Adrenal gland (tissue), 19 donors: ENCODE measurements at places on chromosomes 16 and 17. TPM values are rescaled to one million over a fixed set of nuclear protein-coding genes. Genes with fewer than 3 reads are reported as not detected.
A peak's percentile ranks its signal among the peaks of the same experiment; 100 is the strongest.

GRCh38 chr17:9900044-9900594, 5.0 kb downstream of the RCVRN start:
- DNase-seq, result no peak

DNA sequence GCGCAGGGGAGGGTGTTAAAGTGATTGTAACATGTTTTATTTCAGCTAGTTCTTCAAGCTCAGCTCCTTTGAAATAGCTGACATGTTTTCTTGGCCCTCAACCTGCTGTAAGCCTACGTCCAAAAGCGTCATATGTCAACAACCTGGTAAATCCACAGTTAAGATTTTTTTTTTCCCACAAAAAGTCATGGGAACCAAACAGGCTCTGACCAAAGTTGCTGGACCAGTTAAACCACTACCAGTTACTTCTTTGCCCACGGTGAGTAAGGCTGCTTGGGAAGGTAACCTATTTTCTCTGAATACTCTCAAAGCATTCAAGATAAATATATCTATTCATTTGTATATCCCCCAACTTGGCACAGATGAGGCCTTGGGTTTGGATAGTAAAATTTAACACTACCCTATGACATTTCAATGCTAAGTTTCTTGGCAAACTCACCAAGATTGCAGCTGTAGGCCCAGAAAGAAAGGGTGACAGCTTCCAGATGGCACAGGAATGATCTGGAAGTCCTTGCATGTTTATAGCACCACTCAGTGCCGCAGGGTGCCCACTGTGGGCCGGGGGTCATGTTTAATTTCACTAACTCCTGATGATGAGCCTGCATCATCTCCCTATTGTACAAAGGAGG, 166.2 kb downstream of the XYLT1 start:
- DNase-seq, result peak; percentile 45

DNA sequence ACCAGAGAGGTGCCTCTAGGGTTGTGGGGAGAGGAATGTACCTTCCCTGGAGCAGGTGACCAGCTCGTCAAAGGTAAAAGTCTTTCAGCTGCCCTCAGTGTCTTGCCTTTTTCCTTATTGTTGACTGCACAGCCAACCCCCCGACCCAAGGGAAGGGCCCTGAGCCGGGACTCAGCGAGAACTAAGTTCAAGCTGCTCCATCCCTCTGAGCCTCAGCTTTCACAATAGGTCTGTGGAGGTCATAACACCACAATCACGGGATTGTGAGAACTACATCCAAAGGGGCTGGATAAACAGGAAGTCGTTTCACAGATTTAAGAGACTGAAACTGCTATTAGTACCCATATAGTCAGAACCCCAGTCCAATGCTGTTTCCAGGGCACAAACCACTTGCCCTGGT, 2.6 kb upstream of the KRT36 start:
- peak; percentile 45 for DNase-seq

- DNase-seq, result no peak
Observed at GRCh38 chr17:83008526-83008925, 70.9 kb upstream of the METRNL start.

DNA sequence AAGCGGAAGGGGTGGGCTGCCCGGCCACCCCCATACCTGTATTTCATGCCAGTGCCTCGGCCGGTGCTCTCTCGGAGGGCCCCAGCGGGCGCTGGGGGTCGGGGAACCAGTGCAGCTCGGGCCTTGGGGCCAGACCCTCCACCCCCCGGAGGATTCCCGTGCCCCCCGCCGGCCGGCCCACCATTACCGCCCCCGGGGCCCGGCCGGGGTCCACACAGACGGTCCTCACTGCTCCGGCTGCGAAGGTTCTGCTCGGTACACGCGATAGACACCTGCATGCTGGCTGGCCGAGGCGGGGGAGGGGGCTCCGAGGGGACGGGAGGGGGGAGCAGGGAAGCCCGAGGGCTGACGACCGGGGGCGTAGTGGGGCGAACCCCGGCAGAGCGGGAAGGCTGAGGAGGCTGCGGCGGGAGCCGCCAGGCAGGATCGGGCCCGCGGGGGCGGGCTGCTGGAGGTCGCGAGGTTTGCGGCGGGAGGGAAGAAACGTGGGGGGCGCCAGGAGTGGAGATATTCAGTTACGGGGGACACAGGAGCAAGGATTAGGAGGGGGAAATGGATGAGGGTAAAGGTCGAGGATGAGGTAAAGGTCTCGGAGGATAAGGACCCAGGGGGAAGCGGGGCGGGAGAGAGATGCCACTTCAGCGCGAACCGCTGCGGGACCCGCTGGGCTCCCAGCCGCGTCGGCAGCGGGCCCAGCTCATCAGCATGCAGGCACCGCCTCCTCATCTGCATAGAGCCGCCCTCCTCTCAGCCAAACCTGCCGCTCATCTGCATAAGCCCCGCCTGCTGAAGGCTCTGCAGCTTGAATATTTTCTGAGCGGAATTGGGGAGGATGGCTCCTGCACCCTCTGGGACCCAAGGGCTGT, at the start of gene KCNAB3:
TSS of gene KCNAB3 (minus strand) at position 699 of the 866 bp plus-strand sequence. CDS start at position 278, 421 bp downstream.
- DNase-seq, result no peak

GRCh38 chr16:70418274-70418992, 20.5 kb downstream of the ST3GAL2 start:
- no peak for DNase-seq

DNA sequence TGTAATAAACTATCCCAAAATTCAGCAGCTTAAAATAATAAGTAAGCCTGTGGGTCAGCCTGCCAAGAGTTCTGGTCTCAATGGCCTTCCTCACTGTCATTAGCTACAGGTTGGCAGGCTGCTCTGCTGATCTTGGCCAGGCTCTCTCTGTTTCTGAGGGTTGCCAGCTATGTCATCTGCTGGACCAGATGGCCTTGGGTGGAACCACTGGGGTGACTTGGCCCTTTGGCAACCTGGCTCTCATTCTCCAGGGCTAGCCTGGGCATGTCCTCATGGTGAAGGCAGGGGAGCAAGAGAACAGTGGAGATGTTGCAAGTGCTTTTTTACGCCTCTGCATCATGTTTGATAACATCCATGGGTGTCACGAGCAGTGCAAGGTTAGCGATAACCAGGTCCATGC, 13.9 kb downstream of the ITGAM start:
- no peak for DNase-seq

DNA sequence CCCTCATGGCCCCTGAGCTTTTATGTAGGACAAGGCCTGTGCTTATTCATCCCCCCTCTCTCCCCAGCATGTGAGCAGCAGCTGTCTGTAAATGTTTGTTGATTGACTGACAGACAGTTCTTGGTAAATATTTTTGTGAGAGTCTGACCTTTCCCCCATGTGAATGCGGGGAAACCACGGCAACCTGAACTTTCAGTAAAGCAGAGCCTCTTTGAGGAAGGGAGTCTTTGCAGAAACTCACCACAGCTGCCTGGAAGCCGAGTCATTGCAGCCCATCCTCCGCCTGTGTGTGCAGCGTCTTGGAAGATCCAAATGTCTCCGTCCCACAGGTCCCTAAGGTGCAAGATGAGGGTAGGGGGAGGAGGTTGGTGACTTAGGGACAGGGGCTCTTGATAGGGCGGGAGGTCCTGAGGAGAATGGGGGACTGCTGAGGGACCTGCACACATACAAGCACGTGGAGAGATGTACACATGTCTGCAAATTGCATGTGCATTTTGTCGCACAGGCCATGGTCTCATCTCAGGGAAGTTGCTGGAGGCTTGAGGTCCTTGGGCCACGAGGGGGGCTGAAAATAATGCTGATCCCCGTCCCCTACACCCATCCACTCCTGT, 23.0 kb upstream of the IL21R start:
- no peak for DNase-seq

GRCh38 chr16:67246756-67247191, 507 bp downstream of the FHOD1 start:
- DNase-seq, result peak; percentile 68

DNA sequence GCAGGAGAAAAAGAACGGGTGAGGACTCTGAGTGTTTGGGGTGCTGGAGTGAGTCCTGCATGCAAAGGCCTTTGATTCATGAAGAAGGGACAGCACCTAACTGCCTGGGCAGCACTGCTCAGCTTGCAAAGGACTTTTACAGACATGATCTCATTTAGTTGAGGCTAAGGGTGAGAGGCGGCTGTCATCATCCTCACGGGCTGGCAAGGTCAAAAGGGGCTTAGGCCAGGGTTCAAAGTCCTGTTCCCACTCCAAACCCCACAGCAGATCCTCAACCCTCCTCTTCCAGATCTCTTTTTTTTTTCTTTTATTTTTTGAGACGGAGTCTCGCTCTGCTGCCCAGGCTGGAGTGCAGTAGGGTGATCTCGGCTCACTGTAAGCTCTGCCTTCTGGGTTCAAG, 4.8 kb downstream of the RHBDF2 start:
- no peak for DNase-seq

ZFHX3 gene
- 20.9 TPM for total RNA-seq

SSTR5 gene
- 6.5 TPM for total RNA-seq

MYO15B gene
- 55.6 TPM for total RNA-seq

CCDC200 gene
- total RNA-seq, result not detected
